ENCODE measurements at places on chromosomes 2 and 18.

- no peak for DNase-seq
Observed at GRCh38 chr2:38601463-38602135, 1.1 kb downstream of the HNRNPLL start.

DNA sequence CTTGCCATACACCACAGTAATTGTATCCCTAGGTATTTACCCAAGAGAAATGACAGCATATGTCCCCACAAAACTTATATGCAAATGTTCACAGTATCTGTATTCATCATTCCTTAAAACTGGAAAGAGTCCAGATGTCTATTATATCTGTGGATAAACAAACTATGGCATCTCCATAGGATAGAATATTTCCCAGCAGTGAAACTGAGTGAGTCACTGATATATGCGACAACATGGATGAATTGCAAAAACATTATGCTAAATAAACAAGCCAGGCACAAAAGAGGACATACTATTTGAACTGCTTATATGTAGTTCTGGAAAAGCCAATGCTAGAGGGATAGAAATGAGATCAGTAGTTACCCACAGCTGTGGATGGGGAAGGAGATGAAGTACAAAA, 359.4 kb upstream of the DSEL start:
- DNase-seq = no peak

GRCh38 chr2:201793631-201794030, 12.7 kb upstream of the CDK15 start:
- no peak for DNase-seq

DNA sequence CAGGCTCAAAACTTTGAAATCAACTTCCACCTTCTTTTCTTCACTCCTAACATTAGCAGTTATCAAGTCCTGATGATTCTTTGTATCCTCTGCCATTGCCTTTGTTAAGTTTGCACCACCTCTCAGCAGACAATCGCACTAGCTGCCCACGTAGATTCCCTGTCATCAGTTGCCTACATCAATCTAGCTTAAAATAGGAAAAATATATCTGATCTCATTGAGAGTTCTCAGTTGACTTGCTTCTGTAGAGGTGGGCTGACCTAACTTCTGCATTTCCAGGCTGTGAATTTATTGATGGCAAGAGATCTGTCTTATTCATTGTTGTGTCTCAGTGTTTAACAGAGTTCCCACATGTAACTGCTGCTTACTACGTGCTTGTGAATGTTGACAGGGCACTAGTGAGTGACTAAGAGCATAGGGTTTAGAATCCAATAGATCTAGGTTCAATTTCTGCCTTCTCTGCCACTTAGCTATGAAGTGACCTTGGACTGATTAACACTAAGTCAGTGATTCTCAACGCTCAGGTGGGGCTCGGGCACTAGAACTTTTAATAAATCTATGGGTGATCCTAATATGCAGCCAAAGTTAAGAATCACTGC, 3.7 kb upstream of the INSIG2 start:
- no peak for DNase-seq

- DNase-seq = no peak
Observed at GRCh38 chr18:396251-396555, 104.3 kb downstream of the COLEC12 start.

DNA sequence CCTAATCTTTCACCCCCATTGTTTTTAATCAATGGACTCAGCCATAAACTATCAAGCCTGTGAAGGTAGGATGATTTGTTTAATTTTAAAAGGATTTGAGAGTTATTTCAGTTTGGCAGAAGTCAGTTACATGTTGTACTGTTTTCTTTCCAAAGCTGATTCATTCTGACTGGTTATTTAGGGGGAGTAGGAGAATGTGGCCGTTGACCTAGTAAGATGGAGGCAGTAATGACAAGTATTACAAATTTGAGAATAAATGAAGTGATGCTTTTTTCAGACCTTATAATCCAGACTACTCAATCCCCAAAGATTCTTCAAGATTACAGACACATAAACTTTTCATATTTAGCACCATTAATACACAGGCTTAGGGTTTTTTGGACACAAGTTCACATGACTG, 4.3 kb downstream of the EPHA4 start:
- DNase-seq = no peak

DNA sequence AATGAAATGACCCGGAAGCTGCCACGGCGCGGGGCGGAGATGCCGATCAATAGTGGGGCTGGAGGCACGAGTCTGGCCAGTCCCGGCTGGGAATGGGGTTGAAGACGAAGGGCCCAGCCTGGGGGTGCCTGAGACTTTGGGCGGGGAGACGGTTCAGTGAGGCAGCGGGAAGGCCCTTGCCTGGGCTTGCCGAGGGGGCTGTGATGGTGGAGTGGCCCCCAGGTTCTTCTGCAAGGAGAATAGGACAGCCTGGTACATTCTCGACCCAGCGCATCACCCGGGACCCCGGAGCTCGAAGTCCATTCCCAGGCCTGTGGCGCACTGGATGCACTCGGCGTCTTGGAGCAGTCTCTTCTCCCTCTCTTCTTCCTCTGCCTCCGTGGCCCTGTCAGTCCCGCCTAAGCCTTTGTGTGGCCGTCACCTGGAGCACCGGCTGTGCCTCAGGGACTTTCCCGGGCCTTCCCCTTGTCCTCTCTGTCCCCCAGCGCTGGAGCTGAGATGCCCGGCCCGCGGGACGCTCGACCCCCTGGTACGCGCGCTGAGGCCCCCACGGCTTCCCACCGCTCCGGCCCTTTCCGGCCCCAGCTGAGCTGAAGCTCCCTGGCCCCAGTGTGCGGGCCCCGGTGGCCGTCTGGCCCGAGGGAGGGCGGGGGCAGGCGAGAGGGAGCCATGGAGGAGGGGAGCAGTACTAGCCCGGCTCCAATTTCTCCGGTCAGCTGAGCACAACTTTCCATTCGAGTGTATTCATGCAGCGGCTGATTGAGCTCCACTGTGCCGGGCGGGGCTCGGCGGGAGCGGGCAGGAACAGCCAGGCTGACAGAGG, 8.0 kb downstream of the SIX3 start:
- DNase-seq = no peak

DNA sequence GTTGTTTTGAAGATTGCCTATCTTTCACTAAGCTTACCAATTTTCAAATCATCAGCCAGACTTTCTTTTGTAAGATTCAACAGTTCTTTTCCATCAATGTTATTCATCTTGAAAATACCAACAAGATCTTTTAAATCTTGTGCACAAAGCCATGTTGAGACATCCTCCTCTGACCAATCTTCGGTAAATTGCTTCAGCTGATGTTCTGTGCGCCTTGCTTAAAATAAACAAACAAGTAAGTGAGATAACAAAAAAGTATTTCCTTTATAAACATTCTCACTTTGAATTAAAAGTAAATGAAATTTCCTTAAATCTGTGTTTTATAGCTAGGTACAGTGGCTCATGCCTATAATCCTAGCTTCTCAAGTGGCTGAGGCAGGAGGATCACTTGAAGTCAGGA, 30.3 kb downstream of the WDSUB1 start:
- DNase-seq = no peak

DNA sequence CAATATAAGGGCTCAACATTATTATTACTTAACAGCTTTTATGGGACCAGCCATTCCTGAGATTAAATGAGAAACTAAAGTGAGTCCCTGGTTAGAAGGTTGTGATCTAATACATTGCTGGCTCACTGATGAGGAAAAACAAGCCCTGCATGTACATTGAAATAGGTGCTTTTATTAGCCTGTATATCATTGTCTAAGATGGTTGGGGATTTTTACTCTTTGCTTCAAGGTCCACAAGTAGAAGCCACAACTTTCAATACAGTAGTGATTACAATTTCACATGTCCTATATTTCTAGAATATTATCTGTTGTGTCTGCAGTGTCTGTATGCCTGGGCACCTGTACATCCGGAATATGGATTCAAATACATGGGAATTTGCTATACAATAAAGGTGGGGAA, 104.1 kb upstream of the FZD5 start:
- DNase-seq = no peak

DNA sequence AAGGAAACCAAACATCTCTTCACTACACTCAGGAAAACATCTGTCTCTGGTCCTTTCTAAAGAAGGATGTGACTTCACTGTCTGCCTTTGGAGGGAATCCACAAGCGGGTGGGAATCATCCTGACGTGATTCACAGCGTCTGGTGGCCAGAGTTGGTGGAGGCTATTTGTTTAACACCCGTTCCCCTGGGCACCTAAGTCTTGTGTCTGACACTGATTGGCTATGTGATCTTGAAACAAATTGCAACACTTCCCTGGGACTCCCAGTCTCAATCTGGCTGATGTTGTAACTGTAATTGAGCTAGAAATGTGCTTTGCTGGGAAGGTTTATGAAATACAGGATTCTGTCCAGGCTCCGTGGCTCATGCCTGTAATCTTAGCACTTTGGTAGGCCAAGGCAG, 28.8 kb upstream of the SIX3 start:
- DNase-seq = no peak

GRCh38 chr2:186575856-186576255, 14.0 kb upstream of the ITGAV start:
- DNase-seq = no peak

GRCh38 chr2:117631152-117631945, 183.1 kb upstream of the DDX18 start:
- no peak for DNase-seq

DNA sequence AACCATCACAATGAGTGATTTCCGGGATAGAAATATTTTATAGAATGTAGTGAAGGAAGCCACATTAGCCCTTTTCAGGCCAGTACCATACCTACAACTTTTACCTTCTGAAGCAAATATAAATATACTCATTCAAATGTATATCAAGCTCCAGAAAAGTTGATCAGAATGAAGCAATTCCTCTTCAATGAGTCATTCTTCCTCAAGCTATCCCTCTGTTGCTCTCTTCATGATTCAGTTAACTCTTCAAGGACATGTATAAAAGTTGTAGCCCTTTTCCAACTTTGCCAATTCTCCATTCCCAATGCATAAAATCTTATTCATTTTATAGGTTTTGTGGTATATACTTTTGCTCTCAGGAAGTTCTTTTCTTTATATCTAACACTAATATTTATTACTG, 242.1 kb upstream of the RGPD4 start:
- no peak for DNase-seq

GRCh38 chr18:24115628-24116027, 23.2 kb upstream of the CABYR start:
- no peak for DNase-seq

DNA sequence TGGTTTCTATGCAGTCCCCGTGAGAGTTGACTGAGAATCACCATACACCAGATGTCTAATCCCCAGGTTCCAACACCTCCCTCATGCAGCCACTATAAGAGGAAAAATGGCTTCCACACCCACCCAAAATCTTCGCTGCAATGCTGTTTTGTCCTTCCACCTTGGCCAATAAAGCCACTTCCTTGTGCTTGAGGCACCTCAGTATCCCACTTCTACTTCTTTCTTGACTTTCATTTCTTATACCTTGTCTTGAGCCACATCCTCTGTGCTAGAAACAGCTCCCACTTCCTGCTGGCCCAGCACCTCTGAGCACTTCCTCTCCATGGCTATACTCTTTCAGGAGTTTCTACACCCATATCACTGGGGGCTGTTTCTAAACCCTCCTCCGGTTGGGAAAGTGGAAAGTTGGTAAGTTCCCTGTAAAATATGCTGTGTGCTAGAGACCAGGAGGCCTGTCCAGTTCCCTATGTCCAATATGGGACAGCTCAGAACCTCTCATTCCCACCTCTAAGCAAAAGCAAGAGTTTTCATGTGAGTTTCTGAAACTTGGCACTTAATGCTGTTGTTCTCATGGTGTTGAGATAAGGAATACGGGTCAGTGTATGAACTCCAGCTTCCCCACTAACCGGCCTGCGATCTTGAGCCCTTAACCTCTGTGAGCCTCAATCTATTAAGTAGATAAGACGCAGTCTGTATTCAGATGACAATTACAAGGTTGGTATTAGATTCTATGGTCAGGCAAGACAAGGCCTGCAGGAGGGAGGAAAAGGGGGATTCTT, 209.1 kb upstream of the ID2 start:
- no peak for DNase-seq

DNA sequence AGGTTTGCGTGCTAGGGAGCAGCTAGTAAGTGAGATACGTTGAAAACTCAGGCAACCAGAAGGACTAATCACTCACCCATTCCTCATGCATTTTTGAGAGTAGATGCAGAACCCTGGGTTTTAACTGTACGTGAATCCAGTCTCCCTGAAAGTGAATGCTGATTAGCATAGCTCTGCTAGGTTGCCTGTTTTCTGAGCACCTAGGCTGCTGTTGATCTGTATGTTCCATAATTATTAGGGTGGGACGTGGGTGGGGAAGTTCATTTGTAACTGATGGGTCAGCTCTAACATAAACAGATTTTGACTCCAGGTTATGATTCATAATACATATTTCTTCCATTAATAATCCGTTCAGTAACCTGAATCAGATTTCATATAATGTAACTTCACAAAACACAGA, 379.0 kb upstream of the FANCL start:
- DNase-seq = no peak

DNA sequence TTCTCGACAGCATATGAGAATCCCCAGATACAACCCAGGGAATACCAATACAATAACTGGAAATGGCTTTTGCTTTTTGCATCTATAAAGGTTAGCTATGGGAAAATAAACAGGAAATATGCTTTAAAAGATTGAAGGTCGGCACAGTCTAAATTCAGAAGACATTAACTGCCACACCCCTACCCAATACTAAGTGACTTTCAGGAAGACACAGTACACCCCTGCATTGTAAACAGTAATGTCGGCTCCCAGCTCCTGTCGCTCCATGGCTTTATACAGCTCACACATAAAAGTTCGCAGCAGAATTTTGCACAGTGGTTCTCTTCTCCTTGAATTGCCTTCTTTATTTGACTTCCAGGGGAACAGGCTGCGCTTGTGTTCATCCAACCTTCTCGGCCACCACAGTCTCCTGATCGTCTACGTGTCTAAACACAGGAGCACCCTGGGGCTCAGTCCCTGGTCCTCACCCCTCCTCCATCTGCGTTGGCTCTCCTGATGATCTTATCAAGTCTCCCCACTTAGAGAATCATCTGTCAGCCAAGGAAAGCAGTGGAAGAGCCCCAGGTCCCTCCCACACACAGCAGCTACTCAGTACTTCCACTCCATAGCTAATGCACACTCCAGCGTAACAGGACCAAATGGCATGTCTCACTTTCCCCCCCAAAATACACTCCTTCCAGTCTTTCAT, 22.7 kb downstream of the CYB5A start:
- no peak for DNase-seq

DNA sequence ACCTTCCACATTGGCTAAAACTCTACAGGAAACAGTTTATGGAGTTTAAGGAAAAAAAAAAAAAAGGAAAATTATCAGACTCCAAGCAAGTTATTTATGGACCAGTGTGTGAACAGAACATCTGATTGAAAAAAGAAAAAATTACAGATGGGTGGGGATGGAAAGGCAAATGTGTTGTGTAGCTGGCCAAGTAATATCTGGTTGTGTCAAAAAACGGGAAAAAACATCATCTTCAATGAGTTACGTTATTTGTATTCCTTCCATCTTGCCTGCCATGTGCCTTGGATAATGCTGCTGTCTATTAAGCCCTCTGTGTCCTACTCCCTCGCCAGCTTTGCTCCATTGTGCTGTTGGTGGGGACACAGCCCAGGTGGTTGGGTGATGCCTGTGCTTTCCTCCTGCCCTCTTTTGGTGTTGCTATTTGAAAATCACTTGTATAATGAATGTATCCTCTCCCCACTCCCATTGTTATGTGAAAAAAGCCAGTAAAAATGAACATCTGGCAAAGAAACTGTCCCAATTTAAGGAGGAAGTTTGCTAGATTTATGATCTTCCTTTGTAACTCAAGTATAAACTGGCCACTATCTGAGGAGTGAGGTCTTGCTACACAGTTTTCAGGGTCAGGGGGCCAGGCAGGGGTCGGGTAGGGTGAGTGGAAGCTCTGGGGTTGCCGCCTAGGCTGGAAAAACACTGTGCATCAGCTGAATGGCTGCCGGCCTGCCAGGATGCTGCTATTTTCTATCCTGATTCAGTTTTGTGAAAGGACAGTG, 155.9 kb downstream of the FMNL2 start:
- DNase-seq = no peak

- no peak for DNase-seq
Observed at GRCh38 chr2:23092831-23093230, 292.1 kb upstream of the KLHL29 start.

All from HCT116 (cell line).